ENCODE measurements at places on chromosomes 5 and 9.

DNA sequence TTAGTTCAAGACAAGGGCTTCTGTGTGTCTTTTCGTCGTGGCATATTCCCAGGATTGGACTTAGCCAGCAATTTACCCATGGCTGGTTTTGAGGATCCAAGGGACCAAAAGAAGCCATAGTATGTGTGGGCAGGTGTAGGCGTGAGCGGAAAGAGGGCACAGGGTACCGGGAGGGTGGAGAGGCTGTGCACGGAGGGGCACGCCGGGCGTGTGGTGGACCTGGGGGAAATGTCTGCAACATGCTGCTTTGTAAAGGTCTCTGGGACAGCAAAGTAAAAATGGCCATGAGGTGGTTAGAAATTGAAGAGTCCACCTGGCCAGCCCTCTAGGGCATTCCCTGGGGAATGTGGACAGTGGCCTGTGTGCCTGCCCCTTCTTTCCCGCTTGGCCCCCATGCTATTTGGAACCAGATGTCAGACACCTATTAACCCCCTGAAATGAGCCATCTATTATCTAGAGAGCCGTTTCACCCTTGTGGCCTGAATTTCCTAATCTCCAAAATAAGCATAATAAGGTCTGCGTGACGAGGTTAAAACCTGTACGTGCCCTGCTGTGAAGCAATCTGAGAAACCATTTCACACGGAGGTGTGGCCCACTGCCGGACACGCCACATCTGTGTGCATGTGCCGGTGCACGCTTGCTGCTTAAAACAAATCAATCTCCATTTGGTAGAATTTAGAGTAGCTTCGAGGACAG is 5.1 kb downstream of the FLT4 start:
- DNase-seq: no peak

- DNase-seq: no peak
Measured at GRCh38 chr5:168813184-168813968, 234.2 kb upstream of the PANK3 start.

GRCh38 chr9:34125681-34126206 is 754 bp downstream of the DCAF12 start:
- peak; percentile 5 for DNase-seq

GRCh38 chr5:114316167-114316566 is 45.7 kb upstream of the KCNN2 start:
- no peak for DNase-seq

- DNase-seq: no peak
Measured at GRCh38 chr5:169460896-169461295, 122.7 kb upstream of the SPDL1 start.

GRCh38 chr5:124285071-124285470 is 461.4 kb downstream of the ZNF608 start:
- no peak for DNase-seq

- no peak for DNase-seq
Measured at GRCh38 chr9:2390028-2390427, 231.6 kb upstream of the VLDLR start.

GRCh38 chr9:27537756-27538155 is 8.1 kb upstream of the MOB3B start:
- DNase-seq: no peak

DNA sequence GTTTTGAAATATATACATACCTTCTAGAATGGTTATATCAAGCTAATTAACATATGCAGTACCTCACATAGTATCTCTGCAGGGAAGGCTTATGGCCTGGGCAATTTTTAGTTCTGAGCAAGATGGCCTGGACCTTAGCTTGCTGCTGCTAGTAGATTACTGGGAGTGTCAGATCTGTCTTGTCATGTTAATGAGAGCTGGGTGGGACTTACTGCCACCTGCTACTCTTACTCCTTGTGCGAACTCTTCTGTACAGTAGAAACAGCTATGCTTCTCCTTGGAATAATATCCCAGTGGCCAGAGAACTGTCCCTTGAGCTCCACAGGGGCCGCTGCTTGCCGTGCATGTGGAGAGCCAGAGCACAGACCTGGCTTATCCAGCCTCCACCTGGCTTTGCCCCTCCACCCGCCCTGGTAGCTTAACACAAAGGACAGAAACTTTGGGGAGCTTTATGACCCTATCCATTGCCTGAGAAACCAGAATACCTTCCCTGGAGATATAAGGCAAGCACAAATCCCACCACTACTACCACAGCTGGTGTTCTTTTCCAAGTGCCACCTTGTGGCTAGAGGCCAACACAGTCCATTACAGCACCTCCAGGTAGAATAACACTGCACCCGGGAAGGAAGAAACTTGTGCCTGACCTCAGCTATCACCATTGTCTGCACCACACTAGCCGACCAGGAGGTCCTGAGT is 74.4 kb upstream of the RUSC2 start:
- DNase-seq: no peak

DNA sequence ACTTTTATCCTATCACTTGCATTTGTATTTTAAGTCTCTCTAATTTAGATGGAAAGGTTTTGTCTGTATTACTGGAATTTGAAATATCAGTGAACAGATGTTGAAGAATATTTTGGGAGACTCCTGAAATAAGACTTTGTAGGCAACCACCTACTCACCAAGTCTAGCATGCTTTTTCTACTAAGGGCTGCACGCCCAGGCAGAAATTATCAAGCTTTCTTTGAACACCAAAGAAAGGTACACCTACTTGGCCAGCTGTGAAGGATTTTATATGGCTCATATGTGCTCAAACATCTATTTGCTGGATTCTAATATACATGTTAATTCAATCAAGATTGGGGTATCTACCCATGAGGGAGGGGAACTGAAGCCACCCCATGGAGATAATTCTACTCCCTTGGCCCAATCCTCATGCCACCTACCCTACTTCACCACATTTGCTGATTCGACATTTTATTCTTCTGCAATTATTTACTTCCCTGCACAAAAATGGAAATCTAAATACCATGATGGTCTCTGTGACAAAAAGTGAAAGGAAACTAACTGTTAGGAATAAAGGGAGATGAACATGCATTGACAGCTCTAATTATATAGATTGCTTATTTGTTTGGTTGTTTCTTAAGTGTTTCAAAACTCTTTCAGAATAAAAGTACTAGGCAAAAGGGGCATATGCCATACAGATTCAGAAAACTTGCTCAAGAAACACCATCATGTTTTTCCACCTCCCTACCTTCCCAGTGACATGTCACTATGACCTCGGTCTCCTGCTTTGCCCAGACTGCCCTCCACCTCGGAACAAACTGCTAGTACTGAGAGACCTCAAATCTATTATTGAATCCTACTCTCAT is 895 bp upstream of the MYOT start:
- DNase-seq: no peak

- peak; percentile 52 for DNase-seq
Measured at GRCh38 chr5:112995764-112996618, 19.4 kb downstream of the DCP2 start.

DNA sequence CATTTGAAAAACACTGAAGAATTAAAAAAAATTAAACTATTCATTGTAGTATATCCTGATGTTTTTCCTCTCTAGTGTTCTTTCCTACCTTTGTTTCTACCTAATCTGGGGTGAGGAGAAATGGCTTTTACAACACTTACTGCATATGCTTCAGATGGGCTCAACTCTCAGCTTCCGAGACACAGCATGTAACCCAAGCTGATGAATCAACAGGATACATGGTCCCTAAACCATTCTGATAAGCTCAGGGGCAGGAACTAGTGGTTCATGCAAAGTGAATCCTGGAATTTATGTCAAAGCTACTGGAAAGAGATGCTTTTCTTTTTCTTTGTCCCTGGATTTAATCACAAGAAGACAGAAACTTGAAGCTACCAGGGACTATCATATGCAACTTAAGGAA is 672.5 kb upstream of the RORB start:
- no peak for DNase-seq

GRCh38 chr5:133247151-133247709 is 195.4 kb downstream of the HSPA4 start:
- DNase-seq: no peak

- no peak for DNase-seq
Measured at GRCh38 chr5:127299678-127300077, 9.1 kb downstream of the MEGF10 start.

- no peak for DNase-seq
Measured at GRCh38 chr9:83969602-83970001, 10.4 kb downstream of the HNRNPK start.

- DNase-seq: no peak
Measured at GRCh38 chr5:33476992-33477391, 36.2 kb downstream of the TARS1 start.

GRCh38 chr9:33817327-33818166 is 587 bp downstream of the UBE2R2 start:
- peak; percentile 62 for DNase-seq

DNA sequence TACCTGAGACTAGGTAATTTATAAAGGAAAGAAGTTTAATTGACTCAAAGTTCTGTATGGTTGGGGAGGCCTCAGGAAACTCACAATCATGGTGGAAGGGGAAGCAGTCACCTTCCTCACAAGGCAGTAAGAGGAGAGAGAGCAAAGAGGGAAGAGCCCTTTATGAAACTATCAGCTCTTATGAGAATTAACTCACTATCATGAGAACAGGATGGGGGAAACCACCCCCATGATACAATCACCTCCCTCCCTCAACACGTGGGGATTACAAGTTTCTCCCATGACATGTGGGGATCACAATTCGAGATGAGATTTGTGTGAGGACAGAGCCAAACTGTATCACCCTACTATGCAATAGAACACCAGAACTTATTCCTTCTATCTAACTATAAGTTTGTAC is 27.9 kb downstream of the CD274 start:
- DNase-seq: no peak

Data from fibroblast of gingiva (primary cell).